ENCODE measurements at places on chromosomes 16 and 17. TPM values are rescaled to one million over a fixed set of nuclear protein-coding genes. Genes with fewer than 3 reads are reported as not detected.

- DNase-seq: no peak
Observed at GRCh38 chr16:51984395-51984794, 562.5 kb downstream of the TOX3 start.

DNA sequence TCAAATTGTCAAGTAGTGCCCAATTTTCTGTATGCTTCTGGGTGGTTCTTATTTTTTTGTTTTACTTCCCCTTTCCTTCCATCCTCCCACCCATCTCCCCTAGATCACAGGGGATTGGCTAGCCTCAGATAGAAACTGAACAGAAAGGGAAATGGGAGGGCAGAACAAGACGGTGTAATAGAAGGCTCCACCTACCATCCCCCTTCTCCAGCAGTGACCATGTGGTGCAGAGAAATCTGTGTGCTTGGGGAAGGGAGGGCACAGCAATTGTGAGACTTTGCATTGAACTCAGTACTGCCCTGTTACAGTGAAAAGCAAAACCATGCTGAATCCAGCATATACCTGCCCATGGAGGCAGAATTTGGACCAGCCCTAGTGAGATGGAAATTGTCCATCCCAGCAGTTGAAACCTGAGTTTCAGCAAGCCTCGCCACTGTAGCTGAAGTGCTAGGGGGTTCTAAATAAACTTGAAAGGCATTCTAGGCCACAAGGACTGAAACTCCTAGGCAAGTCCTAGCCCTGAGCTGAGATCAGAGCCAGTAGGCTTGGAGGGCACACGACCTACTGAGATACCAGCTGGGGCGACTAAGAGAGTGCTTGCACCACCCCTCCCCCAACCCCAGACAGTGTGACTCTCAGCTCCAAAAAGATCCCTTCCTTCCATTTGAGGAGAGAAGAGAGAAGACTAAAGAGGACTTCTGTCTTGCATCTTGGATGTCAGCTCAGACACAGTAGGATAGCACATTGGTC is 5.2 kb downstream of the SLFN11 start:
- DNase-seq: peak; percentile 64

- no peak for DNase-seq
Observed at GRCh38 chr17:4853208-4853671, 20.1 kb downstream of the MINK1 start.

DNA sequence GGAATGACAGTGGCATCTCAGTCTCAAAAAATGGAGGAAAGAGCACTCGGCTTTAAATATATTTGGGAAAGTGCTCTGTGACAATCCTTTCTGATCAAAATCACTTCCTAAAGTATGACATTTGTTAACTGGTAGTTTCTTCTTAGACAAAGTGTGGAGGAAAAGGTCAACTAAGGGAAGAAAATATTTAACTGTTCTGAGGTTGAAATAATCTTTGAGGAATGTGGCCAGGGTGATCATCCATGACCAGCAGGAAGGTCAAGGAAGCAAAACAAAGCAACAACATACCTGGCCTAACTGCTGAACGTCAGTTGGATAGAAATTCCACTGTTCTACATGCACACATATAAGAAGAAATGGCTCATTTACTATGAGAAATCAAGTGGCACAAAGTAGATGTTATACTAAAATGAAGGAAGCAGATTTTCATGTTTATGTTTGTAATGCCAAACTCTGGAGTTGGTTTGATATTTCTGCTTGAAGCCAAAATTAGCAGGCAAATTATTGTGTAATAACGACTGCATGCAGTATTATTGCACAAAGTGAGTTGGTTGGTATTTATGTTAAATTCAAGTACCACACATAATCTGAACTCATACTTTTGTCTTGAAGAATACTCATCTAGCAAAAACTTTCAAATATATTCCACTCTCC is 87.3 kb upstream of the CORO6 start:
- no peak for DNase-seq

DNA sequence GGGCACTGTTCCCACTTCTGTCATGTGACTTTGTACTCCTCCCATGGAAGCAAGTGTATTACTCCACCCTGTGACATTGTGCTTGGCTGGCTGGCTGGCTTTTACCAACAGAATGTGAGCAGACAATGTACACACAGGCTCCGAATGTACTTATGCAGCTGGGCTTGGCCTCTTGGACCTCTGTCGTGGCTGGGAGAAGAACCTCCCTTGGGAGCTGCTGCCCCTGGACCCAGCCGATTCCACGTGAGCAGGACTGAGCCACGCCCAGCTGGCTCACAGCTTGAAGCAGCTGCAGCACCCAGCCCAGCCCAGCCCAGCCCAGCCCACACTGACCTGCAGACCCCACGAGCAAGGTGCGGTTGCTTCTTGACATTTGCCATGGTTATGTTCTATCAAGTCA is 177.5 kb downstream of the RBFOX3 start:
- no peak for DNase-seq

DNA sequence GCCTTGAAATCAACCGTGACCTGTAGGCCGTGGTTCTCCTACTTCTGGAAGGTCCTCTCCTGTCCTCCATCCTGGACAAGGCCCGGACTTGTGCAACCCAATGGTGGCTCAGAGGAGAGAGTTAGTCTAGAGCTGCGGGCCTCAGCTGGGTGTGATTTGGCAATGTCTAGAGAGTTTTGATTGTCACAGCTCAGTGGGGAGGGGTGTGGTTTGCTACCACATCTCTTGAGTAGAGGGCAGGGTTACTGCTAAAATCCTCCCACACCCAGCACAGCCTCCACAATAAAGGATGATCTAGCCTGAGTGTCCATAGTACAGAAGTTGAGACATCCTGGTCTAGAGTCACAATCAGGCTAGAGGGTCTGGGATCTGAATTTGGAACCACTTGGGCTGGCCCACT is 40.3 kb downstream of the MYH13 start:
- DNase-seq: no peak

- no peak for DNase-seq
Observed at GRCh38 chr16:84505249-84506187, 1.1 kb upstream of the MEAK7 start.

GRCh38 chr16:28937222-28937876 is 5.6 kb downstream of the CD19 start:
- no peak for DNase-seq

DNA sequence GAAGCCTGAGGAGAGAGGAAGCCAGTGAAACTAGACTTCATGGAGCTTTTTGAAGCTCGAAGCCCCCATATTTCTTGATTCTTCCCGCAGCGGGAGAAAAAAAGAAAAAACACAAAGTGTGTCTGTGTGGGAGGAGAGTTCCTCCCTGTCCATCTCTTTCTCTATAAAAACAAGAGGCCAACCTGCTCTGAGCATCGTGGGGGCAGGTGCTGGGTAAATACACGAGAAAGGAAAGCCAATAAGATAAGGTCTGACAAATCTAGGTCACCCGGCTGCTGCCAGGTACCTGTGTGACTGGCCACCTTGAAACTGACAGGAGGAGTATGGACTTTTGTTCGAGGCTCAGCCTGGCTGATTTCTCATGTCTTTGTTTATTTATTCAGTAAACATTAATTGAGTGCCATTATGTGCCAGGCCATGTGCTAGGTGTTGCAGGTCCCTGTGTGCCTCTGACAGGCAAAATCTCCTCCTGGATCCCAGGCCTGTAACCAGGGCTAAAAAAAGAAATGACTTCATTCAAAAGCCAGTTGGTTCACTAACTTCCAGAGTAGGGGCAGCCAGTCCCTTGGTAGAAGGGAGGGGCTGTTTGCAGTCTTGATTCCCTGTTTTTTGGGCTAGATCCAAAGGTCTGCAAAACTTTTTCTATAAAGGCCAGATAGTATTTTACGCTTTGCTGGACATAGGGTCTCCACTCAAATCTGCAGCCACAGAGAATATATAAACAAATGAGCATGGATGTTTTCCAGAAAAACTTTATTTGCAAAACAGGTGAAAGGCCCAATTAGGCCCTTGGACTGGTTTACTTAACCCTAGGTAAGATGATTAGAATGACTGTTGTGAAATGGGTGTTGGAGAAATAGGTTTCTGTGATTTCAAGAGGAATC is 35.6 kb downstream of the YPEL2 start:
- DNase-seq: no peak

GRCh38 chr16:77723108-77723514 is 797 bp downstream of the NUDT7 start:
- DNase-seq: peak; percentile 35

- no peak for DNase-seq
Observed at GRCh38 chr17:67891481-67892119, 66.3 kb downstream of the BPTF start.

- DNase-seq: no peak
Observed at GRCh38 chr16:17768257-17768656, 297.5 kb upstream of the XYLT1 start.

The MAPT gene
- total RNA-seq: 0.11 TPM

The CCL17 gene
- 0.50 TPM for total RNA-seq

The OR1D2 gene
- total RNA-seq: not detected

The GNG13 gene
- total RNA-seq: not detected

Data from activated CD8-positive, alpha-beta T cell treated with anti-CD3 and anti-CD28 coated beads, Interleukin-2, amount 10 ng/mL, durations not matched to agents 7 days and 5 days (primary cell).